NCI-H69 (cell line): ENCODE measurements at places on chromosomes 1 and 21.

DNA sequence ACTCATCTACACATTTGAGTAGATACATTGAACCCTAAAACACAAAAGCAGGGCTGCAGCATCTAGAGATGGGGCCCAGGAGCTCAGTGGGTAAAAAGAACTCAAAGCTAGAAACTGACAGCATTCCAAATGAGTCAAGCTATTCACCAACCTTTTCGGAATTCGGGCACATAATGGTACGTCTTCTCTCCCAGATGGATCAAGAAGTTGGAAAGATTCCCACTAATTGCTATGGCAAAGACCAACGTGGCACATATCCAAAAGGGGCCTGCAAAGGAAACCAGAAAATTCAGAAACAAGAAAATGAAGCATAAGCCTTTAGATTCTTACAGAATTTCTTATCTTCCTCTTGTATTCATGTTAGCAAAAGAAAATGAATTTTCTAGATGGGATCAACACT, 18.4 kb downstream of the YIPF1 start:
- DNase-seq: no peak

GRCh38 chr1:233520261-233521191, 93.4 kb upstream of the KCNK1 start:
- DNase-seq: no peak

GRCh38 chr1:205042911-205043806, at the start of gene CNTN2:
Gene CNTN2, plus strand, starts transcription at chr1:205043212. Its CDS starts 9,974 bp downstream, at chr1:205053186.
- DNase-seq: peak; percentile 94

GRCh38 chr1:246564839-246565750, 966 bp downstream of the TFB2M start:
- peak; percentile 45 for DNase-seq

- DNase-seq: no peak
Measured at GRCh38 chr1:33636209-33636608, 163.8 kb downstream of the ZSCAN20 start.

- no peak for DNase-seq
Measured at GRCh38 chr1:20172033-20172590, 13.8 kb upstream of the UBXN10 start.

- DNase-seq: no peak
Measured at GRCh38 chr21:19510653-19511052, 1107.1 kb upstream of the TMPRSS15 start.

DNA sequence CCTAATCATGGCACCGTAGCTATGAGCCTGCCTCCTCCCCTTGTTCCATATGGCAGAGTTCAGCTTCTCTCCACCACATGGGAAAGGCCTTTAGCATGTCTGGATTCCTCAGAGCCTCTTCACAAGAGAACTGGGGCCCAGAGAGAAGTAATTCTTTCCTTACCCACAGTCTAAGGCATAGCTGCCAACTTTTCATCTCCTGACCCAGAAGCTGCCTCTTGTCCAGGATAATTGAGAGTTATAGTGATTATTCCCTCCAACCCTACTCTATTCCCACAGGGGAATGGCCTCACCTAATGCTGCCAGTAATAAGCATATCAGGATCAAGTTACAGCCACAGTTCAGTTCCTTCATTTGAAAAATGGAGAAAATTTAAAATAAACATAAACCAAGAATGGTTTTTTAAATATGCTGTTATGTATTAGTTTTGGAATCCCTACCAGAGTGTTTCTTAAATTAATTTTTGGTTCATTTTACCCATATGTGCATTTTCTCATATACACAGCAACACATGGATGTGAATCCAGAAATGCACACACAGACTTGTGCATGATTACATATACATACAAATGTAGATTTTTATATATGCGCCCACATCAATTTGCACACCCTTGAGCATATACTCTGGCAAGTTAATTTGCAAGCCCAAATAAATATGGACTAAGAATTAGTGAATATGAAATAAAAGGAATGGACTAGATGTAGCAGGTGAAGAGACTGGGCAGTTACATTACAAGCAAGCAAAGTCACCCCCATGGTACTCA, 63.9 kb upstream of the WARS2 start:
- peak; percentile 34 for DNase-seq

GRCh38 chr1:161902182-161902581, 121.5 kb downstream of the OLFML2B start:
- DNase-seq: no peak

GRCh38 chr1:46401964-46402626, 8.0 kb downstream of the FAAH start:
- peak; percentile 77 for DNase-seq

DNA sequence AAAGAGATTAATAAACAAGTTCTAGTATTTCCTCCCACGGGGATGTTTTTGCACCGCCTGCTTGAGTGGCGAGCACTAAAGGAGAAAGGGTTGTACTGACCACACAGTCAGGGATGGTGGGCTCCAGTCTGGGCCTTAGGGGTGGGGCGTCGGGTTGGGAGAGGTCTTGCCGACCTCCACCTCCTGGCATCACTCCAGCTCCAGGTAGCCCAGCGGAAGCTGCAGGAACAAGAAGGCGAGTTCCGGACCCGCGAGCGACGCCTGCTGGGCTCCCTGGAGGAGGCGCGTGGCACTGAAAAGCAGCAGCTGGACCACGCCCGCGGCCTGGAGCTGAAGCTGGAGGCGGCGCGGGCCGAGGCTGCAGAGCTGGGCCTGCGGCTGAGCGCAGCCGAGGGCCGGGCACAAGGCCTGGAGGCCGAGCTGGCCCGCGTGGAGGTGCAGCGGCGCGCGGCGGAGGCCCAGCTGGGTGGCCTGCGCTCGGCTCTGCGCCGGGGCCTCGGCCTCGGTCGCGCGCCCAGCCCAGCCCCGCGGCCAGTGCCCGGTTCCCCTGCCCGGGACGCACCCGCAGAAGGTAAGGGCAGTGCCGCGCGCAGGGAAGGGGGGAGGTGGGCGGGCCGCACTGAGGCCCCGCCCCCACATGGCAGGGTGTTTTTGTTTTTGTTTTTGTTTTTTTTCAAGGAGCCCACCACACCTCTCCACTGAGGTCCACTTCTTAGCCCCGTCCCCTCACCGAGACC, 19.7 kb downstream of the MFAP2 start:
- DNase-seq: peak; percentile 84

DNA sequence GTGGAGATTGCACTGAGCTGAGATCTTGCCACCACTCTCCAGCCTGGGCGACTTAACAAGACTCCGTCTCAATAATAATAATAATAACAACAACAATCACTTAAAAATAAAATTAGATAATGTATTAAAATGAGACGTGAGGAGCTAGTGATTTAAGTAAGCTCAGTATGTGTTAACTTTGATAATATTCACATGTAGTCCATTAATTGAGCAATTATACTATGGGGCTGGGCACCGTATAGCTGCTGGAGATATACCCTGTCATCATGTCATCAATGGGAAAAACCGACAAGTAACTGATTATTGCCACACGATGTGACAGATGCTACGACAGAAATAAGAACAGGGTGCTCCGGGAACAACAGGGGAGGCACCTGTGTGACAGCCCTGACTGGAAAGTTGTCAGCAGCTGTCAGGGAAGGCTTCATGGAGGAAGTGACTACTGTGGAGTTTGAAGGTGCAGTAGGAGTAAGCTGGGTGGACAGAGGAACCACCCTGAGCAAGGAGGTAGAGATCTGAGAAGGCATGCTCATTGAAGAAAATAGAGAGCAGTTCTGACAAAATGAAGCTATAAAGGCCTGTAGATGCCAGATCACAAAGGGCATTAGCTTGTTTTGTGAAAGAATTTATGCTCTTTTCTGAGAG, 924 bp upstream of the CAMSAP2 start:
- no peak for DNase-seq

- DNase-seq: no peak
Measured at GRCh38 chr1:235327559-235328270, at the start of gene ARID4B. Gene ARID4B, minus strand, starts transcription at chr1:235328179. Its CDS starts 1,260 bp downstream, at chr1:235326919.

DNA sequence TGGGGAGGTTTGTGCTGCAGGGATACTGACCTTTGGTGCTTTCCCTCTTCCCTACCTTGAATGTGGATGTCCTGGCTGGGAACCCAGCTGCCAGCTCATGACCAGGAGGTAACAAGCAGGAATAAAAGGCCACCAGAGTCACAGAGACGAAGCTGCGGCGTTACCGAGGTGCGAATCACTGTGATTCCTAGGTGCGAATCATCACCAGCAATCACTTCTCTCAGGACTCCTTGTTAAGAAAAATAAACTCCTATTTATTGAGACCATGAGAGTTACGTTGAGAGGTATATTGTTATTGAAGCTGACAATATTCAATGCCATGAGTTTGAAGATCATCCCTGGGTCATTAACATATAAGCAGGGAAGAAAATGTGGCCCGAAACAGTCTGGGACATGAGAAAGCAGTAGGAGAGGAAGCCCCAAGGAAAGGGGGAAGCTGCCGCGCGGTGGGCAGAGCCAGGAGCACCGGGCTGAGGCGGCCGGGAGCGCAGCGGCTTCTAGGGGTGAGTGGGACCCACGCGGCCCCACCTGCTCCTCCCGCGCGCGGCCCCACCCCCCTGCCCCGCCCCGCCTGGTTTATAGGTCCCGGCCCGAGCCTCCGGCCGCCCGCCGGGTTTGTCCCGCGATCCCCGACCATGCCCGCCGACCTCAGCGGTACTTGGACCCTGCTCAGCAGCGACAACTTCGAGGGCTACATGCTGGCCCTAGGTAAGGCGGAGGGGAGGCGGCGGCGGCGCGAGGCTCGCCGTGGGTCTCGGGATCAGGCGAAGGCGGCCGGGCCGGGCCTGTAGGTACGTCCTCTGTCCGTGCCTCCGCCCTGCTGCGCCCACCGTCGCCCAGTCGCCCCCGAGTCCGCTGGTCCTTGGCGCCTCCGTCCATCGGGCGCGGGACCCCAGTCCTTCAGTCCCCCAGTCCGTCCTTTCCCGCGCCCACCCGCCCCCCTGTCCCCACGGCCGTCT, at the start of gene RBP7:
Gene RBP7, plus strand, starts transcription at position 605 of the 959 bp plus-strand sequence. Its CDS starts 31 bp downstream, at position 636.
- DNase-seq: peak; percentile 34

DNA sequence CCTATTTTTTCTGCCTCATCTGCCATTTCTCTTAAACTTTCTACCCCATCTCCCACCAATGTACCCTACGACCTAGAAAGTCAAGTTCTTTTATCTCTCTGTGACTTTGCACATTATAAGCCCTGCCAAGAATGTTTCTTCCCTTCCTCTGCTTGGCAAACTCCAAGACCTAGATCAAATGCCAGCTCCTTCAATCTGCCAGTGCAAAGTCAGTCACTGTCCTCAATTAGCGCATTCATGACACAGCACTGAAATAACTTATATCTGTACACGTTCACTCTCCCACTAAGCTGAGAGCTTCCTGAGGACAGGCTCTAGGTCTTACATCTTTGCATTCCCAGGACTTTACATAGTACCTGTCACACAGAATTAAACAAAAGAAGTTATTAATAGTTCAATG, 21.4 kb upstream of the LSM10 start:
- DNase-seq: no peak
